ENCODE measurements at places on chromosomes 12 and 14.

- DNase-seq, result no peak
Measured at GRCh38 chr14:53153702-53154112, 584 bp upstream of the DDHD1 start.

GRCh38 chr12:123634142-123634561, 523 bp downstream of the GTF2H3 start:
- no peak for DNase-seq

DNA sequence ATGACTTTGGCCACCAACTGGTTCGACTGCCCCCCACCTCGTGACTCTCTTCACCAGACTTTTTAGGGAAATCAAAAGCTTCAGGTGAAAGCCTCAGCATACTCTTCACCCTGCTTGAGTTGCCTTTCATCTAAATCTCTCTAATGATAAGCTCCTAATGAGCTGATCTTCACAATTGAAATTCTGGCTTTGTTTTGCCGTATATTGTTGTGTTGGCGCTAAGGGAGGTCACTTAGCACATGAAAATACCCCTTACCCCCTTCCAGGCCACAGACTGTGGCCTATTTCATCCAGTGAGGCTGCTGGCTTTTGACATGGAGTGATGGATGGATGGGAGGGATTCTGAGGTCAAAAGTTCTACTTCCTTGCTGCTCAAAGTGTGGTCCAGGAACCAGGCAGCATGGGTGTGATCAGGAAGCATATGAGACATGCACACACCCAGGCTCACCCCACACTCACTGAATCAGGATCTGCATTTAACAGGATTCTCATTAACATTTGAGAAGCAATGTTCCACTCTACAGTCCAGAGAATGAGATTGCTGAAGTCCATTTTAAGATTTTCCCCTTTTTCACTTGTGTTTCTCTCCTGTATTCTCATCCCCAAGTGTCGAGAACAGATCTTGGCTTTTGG, 131.4 kb downstream of the DACT1 start:
- DNase-seq, result no peak

GRCh38 chr12:120751389-120751788, 25.8 kb downstream of the ACADS start:
- DNase-seq, result no peak

GRCh38 chr12:15589328-15590032, 199.7 kb downstream of the EPS8 start:
- no peak for DNase-seq

DNA sequence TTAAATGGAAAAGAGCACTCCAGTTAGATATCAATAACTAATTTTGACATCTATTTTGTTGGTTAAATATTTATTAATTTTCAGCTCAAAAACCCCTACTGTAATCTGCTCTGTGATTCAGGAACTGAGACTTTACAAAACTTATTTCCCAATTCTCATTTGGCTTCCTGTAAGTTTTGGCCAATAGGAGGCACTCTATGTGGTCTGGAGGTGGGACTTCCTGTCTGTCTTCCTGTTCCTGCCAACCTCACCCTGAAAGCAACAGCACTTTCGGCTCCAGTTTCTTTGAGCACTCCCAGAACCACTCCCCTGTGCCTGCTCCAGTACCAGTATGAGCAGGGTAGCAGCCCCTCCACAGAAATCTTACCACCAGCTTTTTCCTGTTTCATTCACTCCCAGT, 1027.0 kb downstream of the VRK1 start:
- DNase-seq, result no peak

GRCh38 chr14:71139294-71139946, 232.2 kb downstream of the PCNX1 start:
- DNase-seq, result no peak

- no peak for DNase-seq
Measured at GRCh38 chr14:85296456-85297210, 233.3 kb upstream of the FLRT2 start.

- no peak for DNase-seq
Measured at GRCh38 chr14:69956970-69957369, 77.8 kb downstream of the SMOC1 start.

- no peak for DNase-seq
Measured at GRCh38 chr12:104672096-104672445, 215.3 kb downstream of the CHST11 start.

DNA sequence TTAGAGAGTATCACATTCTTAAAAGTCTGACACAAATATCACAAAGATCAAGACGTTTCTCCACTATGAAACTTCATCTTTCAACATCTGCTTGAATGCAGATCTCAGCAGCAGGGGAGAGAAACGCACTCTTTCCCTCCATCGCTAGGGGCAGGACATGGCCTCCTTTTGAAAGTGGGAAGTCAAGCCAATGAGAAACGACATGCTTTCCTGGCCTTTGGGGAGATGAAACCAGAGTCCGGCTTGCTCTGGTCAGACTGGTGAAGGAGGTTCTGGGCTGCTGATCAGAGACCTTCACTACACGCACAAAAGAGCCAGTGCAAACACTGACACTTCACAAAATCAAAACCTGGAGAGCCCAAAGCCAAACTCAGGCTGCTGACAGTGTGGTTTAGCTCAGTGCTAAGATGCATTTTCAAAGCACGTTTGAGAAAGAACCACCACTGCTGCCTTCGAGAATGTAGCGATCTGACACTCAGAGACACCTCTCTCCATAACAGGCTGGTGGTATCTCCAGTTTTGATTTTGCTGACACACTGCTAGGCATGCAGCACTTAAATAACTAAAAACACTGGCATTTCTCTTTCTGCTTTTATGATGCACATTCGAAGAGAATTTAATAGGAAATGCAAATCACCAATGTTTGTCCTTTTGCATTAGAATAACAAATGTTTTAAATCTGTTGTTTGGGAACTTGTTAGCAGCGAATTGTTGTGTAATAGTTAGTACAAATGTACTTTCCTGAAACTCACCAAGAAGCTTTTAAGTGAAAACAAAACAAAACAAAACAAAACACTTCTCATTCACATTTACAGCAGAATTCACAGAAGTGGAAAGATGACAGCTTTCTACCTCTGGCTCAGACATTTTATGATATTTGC, 93.9 kb upstream of the OVCH1 start:
- DNase-seq, result no peak

DNA sequence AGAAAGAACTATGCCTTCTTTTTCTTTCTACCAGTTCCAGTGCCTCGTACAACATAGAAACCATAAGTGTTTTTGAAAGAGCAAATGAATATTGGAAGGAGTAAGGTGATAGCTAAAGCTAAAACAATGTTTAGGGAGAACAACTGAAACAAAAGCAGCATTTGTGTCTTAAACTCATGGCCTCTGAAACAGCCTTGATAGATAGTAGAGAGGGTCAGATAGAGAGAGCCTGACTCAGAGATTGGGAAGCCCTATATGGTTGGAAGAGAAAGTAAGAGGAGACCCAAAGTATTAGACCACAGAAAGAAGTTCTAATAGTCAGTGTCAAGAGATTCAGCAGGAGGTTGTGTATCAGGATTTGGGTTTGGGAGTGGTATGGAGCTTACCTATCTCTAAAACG, 79.6 kb upstream of the IFNG-AS1 start:
- DNase-seq, result no peak

GRCh38 chr14:39015360-39015961, 87.6 kb downstream of the SEC23A start:
- no peak for DNase-seq

DNA sequence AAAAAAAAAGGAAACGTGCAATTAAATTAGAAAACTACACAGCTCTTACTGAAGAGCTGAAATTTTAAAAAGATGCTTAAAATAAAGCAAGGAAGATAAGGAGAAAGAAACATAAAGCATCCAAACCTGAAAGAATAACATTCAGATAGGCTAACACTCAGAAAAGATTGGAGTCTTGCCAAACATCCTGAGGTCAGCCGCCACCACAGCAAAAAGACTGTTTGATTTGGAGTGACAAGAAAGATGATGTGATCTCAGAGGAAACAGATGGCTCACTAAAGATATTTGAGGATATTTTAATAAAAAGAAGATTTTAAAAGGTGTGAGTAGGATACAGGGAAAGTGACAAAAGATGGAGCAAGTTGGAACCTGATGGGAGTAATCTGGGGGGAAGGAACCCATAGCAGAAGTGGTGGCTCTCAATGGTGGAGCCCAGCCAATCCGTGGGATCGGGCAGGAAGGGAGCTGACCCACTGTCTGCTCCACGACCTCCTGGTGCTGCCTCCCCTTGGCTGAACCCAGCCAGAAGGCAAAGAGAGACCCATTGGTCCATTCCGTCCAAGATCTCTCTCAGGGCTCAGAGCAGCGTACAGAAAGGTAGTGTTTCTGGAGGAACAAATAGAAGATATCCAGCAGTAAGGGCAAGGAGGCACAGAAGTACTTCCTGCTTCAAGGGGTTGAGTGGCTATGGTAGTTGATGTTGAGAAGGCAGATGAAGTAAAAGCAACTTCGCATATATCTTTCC, 469.6 kb downstream of the RGS6 start:
- no peak for DNase-seq

DNA sequence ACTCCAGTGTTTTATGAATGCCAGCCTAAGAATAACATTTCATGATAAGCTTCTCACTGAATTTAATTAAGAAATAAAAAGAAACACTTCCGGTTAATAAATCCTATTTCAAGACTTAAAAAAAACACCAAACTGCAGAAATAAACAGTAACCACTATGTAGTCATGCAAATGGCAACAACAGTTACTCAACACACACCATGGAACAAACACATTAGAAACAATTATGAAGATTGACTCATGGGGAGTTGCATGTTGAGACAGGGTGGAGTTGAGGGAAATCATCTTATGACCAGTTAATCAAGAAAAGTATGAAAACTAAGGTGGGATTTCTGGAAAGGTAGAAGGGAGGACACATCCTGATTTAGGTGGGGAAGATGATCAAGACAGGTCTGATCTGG, 52.7 kb downstream of the PLBD1 start:
- no peak for DNase-seq

DNA sequence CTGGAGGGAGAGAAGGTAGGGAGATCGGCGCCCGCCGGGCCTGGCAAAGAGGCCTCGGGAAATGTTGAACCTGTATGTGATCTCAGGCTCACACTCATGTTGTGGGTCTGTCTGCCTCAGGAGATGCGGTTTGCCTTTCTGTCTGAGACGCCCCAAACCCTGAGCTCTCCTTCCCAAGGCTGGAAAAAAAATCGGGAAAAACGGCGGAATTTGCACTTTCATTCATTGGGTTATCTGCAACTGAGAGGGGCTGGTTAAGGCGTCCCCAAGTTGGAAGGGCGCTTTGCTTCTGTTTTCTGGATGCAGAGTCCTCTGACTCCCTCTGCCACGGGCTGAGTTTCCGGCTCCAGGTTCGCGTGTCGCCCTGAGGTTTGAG, 5.0 kb upstream of the HOXC9 start:
- DNase-seq, result no peak

- DNase-seq, result no peak
Measured at GRCh38 chr12:83018088-83018487, 331.4 kb downstream of the TMTC2 start.

DNA sequence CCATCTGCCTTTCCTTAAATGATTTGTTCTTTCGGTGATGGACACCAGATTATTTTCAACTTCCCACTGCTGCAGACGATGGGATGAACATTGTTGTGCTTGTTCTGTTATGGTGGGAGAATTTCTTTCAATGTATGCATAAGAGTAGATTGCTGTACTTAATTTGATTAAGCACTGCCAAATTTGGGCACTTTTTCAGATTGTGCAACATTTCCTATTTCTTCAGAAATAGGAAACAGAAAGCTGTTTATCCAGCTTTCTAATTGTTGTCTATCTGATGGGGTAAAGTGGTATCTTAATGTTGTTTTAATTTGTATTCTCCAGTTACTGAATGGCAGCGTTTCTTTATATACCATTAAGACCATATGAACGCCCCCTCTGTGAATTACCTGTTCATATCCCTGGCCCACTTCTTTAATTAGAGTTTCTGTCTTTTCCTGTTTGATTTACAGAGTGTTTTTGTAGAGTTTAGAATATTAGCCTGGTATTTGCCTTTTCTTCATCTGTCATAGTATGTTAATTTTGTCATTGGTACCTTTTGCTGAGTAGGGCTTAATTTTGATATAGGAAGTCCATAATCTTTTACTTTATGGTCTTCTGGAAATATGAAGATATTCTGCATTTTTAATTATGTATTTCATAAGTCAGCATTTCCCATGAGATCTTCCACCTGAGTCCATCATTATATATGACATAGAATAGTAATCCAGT, 59.6 kb downstream of the DIP2B start:
- DNase-seq, result no peak

DNA sequence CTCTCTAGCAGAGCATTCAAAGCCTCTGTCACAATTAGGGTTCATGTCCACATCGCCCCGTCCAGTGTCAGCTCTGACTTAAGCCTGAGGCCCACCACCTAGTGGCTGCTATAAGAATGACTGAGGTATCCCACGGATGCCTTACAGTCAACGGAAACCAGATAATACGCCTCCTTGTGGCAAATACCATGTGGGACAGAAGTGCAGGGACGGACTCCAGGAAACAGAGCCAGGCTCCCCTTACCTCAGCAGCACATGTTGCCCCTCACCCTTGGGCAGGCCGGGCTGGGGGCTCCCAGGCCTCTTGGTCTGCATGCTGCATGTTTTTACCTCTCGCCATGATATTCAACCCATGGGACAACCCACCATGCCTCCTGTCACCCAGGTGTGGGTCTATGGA, 86.3 kb downstream of the VWF start:
- DNase-seq, result no peak

- no peak for DNase-seq
Measured at GRCh38 chr12:67525617-67525884, 123.0 kb upstream of the DYRK2 start.

DNA sequence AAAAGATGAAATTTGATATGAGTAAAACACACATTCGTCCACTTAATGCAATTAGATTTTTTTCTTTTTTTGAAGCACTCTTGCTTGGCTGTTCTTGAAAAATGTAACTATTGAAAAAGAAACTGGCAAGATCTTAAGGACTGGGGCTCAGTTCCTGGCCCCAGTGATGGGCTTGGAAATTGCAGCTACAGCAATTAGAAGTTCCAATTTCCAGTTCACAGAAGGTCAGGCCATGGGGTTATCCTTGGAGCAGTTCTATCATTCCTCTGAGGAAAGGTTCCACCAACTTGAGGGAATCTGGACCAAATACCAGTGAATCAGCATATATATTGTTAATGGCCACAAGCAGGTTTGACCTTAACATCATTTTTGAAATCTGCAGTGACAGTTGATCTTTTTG, 18.9 kb downstream of the IGF1 start:
- no peak for DNase-seq

DNA sequence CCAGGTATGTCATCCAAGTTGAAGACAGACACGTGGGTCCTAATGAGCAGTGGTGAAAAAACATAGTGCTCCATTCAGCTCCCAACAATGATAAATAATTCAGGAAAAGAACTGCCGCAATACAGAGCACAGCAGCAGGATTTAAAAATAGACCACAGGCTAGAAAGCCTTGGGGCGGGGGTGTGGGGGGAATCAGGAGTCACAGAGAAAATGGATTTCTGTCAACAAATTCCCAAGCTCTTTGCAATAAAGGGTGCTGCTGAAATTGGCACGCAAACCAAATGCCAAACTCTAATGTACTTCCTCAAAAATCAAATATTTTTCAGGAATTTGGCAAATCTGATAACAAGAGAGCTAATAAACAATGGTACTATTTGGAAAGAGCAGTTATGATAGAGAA, 58.6 kb downstream of the R3HDM2 start:
- DNase-seq, result no peak

GRCh38 chr14:54929556-54929955, 26.9 kb upstream of the GCH1 start:
- DNase-seq, result no peak

Data from effector CD4-positive, alpha-beta T cell (primary cell).